ENCODE measurements at places on chromosomes 2 and 18.

DNA sequence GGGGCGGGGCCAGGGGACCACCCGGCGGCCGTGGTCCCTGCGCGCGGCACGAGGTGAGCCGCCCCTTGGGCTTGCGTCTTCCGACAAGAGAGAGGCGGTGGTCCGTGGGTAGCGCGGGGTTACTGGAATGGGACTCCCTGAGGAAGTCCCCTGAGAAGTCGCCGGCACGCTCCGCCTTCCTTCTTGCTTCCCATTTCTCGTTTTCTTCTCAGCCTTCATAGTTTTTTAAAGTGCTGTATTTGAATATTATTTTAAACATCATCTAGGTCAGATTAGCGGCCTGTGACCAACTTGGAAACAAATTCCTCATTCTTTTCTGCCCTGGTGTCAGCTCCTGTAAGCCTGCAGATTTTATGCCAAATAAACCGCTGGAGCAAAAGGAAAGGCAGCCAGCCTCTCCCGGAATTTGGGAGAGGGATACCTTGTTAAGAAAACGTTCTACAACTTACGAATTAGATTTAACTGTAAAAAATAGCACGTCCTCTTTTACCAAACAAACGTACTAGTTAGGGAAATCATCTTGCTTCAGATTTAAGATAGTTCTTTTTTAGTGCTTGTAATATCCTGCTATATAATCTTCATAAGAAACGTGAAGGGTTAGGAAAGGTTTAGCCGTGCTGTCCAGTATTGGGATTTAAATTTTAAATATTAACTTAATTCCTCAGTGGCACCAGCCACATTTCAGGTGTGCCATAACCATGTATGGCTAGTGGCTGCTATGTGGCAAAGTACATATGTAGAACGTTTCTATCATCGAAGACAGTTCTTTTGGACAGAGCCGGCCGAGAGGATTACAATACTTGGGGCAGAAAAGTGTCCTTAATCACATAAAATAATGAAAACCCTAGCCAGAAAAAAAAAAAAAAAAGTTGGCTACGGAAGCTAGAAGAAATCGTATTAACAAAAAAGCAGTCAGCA is 628 bp upstream of the PTPN2 start:
- no peak for DNase-seq

- DNase-seq: no peak
Observed at GRCh38 chr18:35711227-35711626, 129.7 kb downstream of the GALNT1 start.

DNA sequence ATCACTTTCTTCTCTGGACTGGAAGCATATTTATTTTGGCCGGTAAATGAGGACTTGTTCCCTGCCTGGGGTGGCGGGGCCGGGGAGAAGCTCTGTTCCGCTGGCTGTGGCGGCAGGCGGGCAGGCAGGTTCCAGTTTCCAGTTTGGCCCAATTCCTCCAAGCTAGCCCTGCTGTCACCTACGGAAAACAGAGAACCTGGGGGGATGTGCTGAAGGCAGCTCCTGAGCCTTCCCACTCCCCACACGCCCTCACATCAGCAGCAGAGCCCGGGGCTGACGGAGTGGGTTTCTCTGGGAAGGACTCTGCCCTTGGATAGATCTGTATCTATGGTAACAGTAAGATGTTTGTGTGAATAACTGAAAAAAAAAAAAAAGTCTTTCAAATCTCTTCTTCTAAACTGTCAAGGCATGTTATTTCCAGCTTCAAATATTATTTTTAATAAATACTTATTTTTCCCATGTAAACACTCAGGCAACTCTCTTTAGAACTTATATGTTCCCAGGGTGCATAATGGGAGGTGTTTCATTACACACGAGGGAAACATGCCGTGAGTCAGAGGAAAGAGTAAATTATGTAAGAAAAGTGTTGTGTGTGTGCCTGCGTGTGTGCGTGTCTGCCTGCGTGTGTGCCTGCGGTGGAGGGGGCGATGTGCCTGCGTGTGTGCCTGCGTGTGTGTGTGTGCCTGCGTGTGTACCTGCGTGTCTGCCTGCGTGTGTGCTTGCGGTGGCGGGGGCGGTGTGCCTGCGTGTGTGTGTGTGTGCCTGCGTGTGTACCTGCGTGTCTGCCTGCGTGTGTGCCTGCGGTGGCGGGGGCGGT is 116.1 kb upstream of the ZNF516 start:
- no peak for DNase-seq

DNA sequence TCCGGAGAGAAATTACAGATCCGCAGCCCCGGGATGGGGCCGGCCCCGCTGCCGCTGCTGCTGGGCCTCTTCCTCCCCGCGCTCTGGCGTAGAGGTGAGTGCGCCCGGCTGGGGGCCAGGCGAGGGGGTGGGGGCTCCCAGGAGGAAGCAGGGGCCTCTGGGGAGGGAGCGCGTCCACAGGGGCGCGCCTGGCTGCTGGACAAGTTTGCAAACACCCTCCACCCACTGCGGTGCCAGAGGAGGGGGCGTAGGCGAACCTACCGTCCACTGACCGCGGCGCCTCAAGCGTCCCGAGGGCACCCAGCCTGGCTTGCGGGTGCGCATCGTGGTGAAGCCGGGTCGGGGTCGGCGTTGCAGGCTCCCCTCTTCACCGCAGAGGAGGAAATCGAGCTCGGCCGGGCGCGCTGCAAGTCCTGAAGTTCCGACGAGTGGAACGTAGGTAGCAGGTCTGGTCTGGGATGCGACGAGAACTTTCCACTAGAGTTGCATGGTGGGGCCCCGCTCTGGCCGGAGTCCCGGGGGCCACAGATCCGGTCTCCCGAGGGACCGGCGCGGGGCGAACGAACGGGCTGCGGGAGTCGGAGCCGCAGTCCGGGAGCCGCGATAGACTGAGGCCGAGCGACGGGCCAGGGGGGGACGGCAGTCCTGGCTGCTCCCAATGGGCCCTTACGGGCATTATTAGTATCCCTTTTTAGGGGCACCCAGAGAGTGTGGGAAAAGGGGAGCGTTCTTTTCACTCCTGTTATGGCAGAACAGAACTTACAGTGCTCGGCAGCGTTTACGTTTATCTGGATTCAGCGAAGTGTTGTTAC is 502 bp downstream of the MERTK start:
- no peak for DNase-seq

GRCh38 chr2:25041928-25042320 is at the start of gene EFR3B:
EFR3B (plus strand) TSS chr2:25042076; CDS start chr2:25042313, 237 bp downstream.
- DNase-seq: peak; percentile 75

DNA sequence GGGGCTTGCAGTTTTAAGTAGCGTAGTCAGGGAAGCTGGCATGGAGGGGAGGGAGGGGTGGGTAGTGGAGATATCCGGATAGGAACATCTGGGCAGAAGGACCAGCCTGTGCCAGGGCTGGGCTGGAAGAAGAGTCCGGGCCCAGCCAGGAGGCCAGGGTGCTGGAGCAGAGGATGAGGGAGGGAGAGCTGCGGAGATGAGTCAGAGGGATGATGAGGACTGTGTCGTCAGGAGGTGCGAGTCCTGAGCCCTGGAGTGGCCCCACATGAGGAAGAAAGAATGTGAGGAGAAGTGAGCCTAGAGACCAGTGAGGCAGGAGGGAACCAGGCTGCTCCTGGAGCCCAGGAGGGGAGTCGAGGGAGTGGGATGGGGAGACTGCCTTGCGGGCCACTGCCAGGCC is 82.4 kb downstream of the CTIF start:
- DNase-seq: no peak

GRCh38 chr2:19649785-19650380 is 251.9 kb downstream of the TTC32 start:
- no peak for DNase-seq

DNA sequence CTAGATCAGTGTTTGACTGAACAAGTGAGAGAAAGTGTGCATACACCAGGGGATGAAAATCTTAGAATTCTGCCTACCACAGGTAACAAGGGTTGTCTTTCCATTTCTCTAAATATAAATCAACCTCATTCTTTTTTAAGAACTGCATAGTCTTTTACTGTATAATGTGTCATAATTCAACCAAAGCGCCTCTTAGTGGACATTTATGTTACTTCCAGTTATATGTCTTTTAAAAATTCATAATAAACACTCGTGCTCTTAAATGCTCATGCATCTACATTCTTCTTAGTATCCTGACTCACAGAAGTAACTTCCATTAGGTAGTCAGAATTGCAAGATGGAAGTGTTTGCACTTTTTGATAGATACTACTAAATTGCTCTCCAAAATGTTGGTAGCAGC is 76.2 kb downstream of the CHRNA1 start:
- DNase-seq: no peak

- DNase-seq: no peak
Observed at GRCh38 chr2:137467246-137467862, 496.9 kb upstream of the HNMT start.

- DNase-seq: no peak
Observed at GRCh38 chr2:174683392-174683759, 80.9 kb downstream of the CHRNA1 start.

GRCh38 chr2:204625135-204625534 is 79.9 kb downstream of the PARD3B start:
- no peak for DNase-seq

DNA sequence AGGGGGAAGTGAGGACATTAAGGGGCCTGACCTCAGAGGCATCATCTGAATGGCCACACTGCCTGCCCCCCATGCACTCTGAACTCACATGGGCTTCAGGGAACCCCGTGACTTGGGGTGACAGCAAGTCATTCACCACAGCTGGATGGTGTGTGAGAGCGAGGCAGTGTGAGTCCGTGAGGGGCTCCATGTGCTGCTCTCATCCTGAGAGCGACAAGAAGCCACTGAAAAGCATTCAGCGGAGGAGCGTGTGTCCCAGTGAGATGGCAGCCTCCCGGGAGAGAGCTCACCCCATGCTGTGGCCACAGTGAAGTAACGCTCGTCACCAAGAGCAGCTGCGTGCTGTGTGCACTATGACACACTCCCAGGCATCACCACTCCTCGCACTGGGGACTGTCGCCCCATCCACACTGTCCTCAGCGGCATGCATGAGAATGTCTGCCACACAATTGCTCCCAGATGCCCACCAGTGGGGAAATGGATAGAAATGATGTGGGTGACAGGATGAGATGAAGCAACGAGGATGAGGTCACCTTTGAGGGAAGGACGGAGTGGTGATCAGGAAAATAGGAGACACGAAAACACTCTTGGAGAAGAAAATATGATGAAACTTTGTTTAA is 213.0 kb upstream of the RAB6C start:
- no peak for DNase-seq

- DNase-seq: no peak
Observed at GRCh38 chr18:42931491-42931890, 184.0 kb downstream of the RIT2 start.

DNA sequence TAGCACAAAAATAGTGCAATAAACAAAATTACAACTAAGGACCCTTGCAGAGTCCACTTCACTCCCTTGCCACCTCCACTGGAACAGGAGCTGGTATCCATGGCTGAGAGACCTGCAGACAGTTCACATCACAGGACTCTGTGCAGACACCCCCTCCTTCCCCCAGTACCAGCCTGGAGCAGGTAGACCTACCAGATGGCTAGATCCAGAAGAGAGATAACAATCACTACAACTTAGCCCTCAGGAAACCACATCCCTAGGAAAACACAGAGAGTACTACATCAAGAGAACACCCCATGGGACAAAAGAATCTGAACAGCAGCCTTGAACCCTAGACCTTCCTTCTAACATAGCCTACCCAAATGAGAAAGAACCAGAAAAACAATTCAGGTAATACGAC is 49.8 kb downstream of the FBXO15 start:
- no peak for DNase-seq

DNA sequence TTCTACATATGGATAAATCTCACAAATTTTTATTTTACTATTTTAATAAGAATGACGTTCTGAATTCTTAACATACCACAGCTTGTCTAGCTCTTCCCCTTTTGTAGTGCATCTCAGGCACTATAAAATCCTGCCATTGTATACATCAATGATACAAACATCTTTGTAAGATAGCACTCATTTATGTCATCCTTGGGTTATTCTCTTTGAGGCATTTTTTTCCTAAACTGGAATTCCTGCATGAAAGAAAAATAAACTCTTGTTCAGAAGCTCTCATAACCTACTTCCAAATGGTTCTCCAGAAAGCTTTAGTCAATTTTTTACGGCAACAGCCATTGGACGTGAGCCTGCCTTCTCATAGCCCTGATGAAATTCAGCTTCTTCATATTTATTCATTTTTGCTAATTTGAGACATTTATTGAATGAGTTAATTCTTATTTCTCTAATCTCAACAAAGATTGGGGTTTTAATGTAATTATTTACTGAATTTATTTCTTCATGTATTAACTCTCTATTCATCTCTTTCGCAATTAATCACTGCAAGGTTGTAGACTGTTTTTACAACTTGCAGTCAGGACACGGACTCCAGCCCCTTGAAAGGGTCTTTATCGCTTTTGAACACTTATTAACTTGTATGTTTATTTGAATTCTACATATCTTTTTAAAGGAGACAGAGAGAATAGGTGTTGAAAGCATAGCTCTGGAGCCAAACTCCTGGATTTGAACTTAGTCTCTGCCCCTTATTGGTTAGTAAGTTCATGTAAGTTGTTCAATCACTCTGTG is 57.6 kb upstream of the PARD3B start:
- DNase-seq: no peak

GRCh38 chr2:6027066-6027465 is 334.9 kb downstream of the SOX11 start:
- no peak for DNase-seq

DNA sequence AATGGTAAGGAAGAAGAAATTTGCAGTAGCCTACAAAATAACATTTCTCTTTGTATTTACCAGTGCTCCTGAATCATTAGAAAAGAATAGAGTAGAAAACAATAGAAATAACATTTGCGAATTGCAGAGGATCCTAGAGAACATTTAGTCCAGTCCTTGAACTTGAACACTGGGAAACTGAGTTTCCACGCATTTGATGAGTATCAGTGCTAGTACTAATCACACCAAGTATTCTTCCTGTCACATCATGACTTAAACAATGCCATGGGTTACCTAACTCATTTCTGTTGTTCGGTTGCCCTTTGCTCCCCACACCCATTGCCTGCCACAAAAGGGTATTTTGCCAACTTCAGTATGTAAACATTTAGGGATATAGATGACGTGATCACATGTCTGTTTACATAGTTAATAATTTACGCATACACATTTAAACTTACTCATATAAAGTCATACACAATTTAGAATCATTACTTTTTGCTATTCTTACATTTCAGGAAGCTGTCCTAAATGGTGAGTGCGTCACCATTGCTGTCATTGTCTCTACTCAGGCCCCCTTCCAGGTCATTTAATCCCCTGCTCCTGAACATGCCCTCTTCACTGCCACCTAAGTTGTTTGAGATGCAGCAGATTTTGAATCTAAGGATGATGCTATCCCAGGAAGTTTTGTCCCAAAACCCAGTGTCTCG is 42.3 kb downstream of the CRIM1 start:
- no peak for DNase-seq

GRCh38 chr2:29940706-29941105 is 19.3 kb upstream of the ALK start:
- no peak for DNase-seq

DNA sequence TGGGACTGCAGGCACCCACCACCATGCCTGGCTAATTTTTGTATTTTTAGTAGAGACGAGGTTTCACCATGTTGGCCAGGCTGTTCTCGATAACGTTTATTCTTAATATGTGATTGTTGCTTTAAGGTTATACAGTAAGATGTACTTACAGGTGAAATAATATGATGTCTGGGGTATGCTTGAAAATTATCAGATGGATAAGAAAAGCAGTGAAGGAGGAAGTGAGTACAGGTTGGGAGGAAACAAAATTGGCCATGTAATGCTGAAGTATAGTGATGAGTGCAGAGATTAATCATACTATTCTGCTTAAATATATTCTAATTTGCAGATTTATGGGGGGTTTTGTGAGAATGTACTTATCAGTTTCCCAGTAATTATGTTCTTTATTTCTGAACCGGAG is 3.0 kb downstream of the GCC2 start:
- no peak for DNase-seq

GRCh38 chr2:35891528-35891927 is 464.1 kb upstream of the CRIM1 start:
- no peak for DNase-seq

GRCh38 chr2:23106242-23106785 is 278.7 kb upstream of the KLHL29 start:
- DNase-seq: no peak

All from stimulated activated CD8-positive, alpha-beta memory T cell treated with anti-CD3 and anti-CD28 coated beads, Interleukin-15, amount 100 ng/mL, for 4 hours (primary cell).